ENCODE measurements at places on chromosomes 2 and 18. TPM values are rescaled to one million over a fixed set of nuclear protein-coding genes. Genes with fewer than 3 reads are reported as not detected.

TMEM169 gene
- 6.0 TPM for total RNA-seq

CHRND gene
- total RNA-seq, result not detected

ST6GAL2 gene
- 19.9 TPM for total RNA-seq

AKAIN1 gene
- total RNA-seq, result 3.0 TPM

GALR1 gene
- total RNA-seq, result 1.2 TPM

CMPK2 gene
- total RNA-seq, result 11.5 TPM

TUBB8B gene
- total RNA-seq, result 0.75 TPM

All from dorsolateral prefrontal cortex (tissue), 122 donors.